HFFc6 (cell line): ENCODE measurements at places on chromosomes 12 and 14.

DNA sequence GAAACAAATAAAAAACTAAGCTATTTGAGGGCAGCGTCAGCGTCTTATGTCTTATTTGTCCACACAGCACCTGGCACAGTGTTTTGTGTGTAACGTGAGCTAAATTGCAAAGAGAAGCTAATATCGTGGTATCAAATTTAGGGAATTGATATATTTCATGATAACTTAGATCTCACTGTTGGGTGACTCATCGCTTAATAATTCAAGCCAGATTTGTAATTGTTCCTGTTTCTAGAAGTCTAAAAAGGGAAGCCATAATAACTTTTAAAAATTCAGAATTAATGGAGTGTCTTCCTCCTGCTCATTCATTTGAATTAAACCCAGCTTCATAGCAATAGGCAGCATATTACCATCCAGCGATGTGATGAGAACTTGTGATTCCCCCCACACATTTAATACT lies 214.7 kb downstream of the PDZRN4 start:
- H3K27me3 ChIP-seq, result no peaks in the 10 kb centered on the region
- DNase-seq, result no peak
- H3K4me3 ChIP-seq, result no peak overlapping the region
- no peaks in the 10 kb centered on the region for H3K36me3 ChIP-seq
- H3K4me1 ChIP-seq, result no peaks in the 10 kb centered on the region

DNA sequence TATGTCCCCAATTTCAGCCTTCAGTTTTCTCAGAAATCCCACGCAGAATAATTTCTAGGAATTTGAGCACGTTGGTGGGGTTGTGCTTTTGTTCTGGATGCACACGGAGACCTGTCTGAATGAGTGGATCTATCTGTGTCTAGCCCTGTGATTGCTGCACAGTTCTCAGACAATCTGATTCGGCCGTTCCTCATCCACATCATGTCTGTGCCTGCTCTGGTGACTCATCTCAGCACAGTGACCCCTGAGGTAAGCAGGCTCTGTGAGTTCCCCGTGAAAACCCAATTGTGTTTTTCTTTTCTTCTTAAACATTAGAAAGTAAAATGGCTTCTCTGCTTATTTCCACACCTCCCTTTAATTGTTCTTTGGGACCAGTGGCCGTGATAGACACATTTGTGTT lies 20.2 kb downstream of the UBE3B start:
- H3K4me1 ChIP-seq, result peaks cover 7% of the 10 kb centered on the region
- no peak overlapping the region for H3K27ac ChIP-seq
- H3K36me3 ChIP-seq, result peaks cover 34% of the 10 kb centered on the region

GRCh38 chr12:44029194-44029593 lies 193.3 kb downstream of the TMEM117 start:
- H3K27me3 ChIP-seq, result no peaks in the 10 kb centered on the region
- H3K36me3 ChIP-seq, result no peaks in the 10 kb centered on the region
- H3K4me3 ChIP-seq, result no peak overlapping the region
- H3K4me1 ChIP-seq, result no peaks in the 10 kb centered on the region; the same call in 1 of the 2 replicates
- DNase-seq, result no peak

GRCh38 chr12:124487834-124488165 lies 79.6 kb downstream of the NCOR2 start:
- H3K4me1 ChIP-seq, result no peaks in the 10 kb centered on the region
- no peak for DNase-seq
- no peaks in the 10 kb centered on the region; the same call in none of the 2 replicates for H3K27me3 ChIP-seq
- no peak overlapping the region for H3K27ac ChIP-seq
- H3K4me3 ChIP-seq, result no peak overlapping the region

DNA sequence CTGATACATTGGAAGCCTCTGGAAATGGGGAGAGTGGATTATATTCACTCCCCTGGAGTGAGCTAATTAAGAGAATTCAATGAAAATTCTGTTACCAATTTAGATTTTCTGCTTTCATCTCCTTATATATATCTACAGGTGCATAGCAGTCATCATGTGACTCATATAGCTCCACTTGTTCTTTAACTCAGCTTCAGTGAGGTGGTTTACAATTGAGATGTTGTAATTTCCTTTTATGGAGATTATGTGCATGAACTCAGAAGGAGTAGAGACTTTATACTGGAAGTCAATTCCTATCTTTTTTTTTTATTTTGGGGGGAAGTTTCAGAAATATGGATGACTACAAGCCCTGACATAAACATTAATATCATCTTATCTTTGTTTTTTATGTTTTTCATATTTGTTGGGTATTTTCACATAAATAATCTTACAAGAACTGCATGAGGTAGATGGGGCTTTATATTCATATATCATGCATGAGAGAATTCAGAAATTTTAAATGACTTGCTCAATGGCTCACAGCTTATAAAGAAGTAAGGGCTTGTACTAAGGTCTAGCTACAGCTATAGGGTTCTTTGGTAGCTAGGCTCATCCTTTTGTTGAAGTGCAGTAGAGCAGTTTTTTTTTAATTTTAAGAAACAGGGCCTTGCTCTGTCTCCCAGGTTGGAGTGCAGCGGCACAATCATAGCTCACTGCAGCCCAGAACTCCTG lies 92.3 kb upstream of the SCAF11 start:
- H3K36me3 ChIP-seq, result peaks cover 37% of the 10 kb centered on the region
- no peaks in the 10 kb centered on the region for H3K4me1 ChIP-seq
- peaks cover 4% of the 10 kb centered on the region for H3K27me3 ChIP-seq
- no peak overlapping the region for H3K4me3 ChIP-seq

GRCh38 chr12:104177336-104177662 lies 38.3 kb upstream of the TXNRD1 start:
- no peak for DNase-seq
- peak overlapping the region; percentile 91 for H3K27ac ChIP-seq
- peaks cover 50% of the 10 kb centered on the region for H3K4me1 ChIP-seq
- H3K27me3 ChIP-seq, result peaks cover 4% of the 10 kb centered on the region

- H3K27ac ChIP-seq, result no peak overlapping the region
- DNase-seq, result no peak
- no peaks in the 10 kb centered on the region for H3K36me3 ChIP-seq
- no peaks in the 10 kb centered on the region; the same call in 1 of the 2 replicates for H3K27me3 ChIP-seq
- no peaks in the 10 kb centered on the region for H3K4me1 ChIP-seq
- no peak overlapping the region for H3K4me3 ChIP-seq
Observed at GRCh38 chr12:51405801-51406207, 14.6 kb upstream of the GALNT6 start.
